Muscle of leg (tissue), 16 donors: ENCODE measurements at places on chromosomes 6 and 20.

- DNase-seq: no peak
Measured at GRCh38 chr6:61947311-61947947, 338.6 kb downstream of the KHDRBS2 start.

DNA sequence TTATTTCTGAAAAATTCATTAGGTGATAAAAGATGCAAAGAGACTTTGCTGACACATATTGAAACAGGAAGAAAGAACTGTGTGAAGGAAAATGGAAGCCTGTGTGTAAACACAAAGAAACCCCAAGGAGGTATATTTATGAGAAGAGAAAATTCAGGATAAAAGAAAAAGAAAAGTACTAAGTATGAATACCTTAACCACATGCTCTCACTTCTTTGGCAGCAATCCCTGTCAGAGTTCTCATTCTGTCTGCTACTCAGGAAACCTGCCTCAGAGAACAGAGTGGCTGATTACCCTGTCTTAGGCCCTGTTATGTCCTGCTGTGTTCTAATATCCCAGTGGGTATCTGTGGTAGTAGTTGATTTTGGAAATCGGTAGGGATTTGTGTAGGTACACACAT lies 457.9 kb downstream of the TBC1D32 start:
- no peak for DNase-seq

- DNase-seq: no peak
Measured at GRCh38 chr6:46832816-46833215, 39.6 kb downstream of the MEP1A start.

DNA sequence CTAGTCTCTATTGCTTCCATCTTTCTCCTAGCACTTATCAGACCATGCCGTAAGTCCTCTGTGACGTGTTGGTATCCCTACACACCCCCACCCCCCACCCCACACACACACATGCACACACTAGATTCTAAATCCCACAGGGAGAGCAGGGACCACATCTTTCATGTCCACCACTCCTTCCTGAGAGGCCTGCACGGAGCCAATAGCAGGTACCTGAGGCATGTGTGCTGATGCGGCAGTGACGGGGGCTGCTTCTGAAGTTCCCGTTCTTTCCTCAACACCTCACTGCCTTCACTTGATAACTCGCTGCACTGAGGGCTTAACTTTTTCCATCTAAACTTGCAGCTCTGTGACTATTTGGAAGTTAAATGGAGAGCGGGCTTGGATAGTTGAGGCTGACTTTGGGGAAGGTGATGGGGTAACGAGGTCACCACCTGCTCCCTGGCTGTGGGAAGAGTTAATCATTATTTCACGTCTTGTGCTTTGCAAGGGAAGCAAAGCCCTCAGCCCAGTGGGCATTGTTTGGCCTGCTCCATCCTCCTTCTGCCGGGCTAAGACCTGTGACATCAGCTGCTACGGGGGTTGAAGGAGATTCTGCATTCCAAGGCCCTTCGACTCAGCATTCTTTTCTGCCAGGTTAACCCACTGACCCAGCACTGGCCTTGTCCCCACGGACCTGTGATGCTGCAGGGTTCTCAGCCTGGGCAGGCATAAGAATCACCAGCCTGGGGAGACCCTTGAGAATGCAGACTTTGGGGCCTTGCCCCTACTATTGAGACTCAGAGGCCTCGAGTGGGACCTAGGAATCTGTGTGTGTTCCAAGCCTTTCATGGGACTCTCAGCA lies 187.8 kb downstream of the ANKRD60 start:
- no peak for DNase-seq

- DNase-seq: no peak
Measured at GRCh38 chr6:158164579-158165170, 3.4 kb downstream of the SERAC1 start.

DNA sequence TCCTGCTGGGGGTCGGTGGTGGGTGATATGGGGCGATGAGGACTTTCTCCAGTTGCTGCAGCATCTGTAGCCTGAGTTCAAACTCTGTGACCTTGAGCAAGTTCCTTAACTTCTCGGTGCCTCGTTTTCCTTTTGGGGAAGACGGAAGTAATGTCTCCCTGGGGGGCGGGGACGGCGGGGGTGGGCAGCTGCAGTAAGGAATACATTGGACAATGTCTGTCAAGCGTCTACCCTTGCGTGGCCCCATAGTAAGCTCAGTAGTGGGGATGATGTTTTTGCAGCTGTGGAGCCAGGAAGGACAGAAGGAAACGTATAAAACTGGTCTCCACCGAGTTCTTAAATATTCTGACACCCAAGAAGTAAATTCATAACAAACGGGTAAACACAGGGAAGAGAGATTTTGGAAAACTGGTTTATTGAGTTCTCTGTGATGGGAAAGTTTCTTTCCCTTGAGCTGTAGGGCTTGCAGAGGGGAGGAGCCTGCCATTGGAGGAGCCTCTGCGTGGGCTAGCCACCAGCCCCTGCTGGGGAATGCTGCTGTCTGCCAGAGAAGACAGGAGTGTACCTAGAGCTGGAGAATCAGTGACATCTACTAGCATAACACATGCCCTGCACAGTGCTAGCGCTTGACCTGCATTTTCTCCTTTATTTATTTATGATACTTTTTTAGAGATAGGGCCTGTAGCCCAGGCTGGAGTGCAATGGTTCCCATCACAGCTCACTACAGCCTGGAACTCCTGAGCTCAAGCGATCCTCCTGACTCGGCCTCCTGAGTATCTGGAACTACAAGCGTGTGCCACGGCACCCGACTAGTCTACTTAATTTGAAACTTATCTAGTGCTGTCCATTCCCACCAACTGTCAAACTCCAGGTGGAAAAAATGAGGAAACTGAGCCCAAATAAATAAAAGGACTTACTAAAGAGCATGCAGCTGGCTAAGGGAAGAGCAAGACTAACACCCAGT lies 1.2 kb upstream of the ACSS1 start:
- DNase-seq: peak; percentile 75

DNA sequence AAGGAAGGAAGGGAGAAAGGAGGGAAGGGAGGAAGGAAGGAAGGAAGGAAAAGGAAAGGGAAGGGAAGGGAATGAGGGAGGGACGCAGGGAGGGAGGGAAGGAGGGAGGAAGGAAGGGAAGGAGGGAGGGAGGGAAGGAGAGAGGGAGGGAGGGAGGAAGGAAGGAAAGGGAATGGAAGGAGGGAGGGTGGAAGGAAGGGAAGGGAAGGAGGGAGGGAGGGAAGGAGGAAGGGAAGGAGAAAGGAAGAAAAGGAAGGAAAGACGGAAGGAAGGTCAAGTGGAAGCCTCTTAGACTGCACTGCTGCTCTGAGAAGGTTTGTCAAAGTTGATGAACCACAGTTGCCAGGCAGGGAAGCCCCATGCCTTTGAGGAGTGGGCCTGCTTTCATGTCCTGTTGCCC lies 324.3 kb upstream of the ZFP64 start:
- DNase-seq: no peak

- DNase-seq: no peak
Measured at GRCh38 chr6:3343089-3343883, 84.5 kb downstream of the PSMG4 start.

DNA sequence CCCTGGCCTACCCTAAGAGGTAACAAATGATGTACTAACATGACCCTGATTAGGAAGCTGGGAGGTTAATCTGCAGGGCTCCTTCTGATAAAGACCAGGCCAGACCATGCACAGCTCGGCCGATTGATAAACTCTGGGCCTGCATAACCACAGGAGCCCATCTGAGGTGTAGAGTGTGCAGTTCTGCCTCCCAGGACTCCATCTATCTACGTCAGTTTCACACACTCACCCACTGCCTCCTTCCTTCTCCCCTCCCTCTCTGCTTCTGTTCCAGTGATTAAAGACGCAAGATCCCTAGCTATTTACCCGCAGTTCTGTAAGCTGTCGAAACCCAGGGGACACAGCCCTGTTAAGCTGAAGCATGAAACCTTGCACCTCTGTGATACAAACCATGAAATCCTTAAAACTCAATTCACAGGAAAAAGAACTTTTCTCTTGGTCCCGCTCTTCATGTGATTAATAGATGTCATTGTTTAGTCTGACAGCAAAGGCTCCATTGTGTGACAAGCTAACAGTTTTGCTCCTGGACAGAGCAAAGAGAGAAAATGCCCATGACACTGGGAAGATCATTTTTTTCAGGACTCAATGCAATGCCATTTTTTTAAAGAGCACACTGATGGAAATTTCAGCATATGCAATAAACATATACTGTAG lies 470.6 kb downstream of the MAFB start:
- no peak for DNase-seq

DNA sequence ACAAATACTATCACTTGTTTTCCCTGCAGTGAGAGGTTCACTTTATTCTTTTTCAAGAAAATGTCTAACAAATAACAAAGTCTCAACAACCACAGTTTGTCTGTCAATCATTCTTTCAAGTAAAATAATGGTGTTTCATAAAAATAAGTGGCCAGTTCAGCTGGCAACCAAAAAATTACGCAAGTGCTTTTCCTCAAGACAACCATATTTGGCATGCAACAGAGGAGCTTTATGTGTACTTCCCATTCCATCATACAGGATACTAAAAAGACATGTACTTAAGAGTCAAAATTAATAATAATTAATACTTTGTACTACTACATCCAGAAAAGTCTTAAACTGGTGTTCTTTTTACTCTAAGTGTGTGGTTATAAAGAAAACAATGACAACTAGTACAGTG lies 34.6 kb downstream of the ATG5 start:
- DNase-seq: no peak

DNA sequence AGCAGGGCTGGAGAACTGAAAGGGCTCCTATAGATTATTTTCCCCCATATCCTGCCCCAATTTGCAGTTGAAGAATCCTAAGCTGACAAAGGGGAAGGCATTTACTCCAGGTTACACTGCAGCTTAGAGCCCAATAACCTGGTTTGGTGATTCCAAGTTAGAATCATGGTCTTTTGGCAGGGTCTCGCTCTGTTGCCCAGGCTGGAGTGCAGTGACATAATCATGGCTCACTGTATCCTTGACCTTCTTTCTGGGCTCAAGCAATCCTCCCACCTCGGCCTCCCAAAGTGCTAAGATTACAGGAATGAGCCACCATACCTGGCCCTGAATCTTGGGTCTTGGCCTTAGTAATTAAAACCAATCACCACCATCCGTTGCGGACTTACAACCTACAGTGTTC lies 1.0 kb upstream of the MMP9 start:
- no peak for DNase-seq
